ENCODE measurements at places on chromosomes 1 and 21. TPM values are rescaled to one million over a fixed set of nuclear protein-coding genes. Genes with fewer than 3 reads are reported as not detected.

The C1QC gene
- total RNA-seq, result not detected

The SLAMF9 gene
- not detected for total RNA-seq

- DNase-seq, result no peak
These were observed 17.9 kb upstream of the RGS18 start for GRCh38 chr1:192140382-192140781.

DNA sequence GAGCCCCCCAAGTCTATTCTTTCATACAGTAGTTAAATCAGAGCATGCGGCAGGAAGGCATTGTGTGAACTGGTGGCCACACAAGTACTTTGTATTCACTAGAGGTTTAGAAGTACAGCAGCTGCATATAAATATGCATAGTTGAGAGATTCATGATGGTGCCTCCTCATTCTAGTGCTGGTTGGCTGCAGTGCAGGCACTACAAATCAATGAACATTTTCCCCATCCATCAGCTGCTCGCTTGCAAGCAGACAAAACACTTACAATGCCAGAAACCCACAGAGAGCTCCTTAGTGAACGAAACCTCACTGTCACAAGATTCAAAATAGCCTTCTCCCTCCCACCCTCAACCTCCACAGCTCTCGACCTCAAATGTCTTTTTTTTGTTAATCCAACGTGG lies 726.2 kb downstream of the USP25 start:
- no peak for DNase-seq

DNA sequence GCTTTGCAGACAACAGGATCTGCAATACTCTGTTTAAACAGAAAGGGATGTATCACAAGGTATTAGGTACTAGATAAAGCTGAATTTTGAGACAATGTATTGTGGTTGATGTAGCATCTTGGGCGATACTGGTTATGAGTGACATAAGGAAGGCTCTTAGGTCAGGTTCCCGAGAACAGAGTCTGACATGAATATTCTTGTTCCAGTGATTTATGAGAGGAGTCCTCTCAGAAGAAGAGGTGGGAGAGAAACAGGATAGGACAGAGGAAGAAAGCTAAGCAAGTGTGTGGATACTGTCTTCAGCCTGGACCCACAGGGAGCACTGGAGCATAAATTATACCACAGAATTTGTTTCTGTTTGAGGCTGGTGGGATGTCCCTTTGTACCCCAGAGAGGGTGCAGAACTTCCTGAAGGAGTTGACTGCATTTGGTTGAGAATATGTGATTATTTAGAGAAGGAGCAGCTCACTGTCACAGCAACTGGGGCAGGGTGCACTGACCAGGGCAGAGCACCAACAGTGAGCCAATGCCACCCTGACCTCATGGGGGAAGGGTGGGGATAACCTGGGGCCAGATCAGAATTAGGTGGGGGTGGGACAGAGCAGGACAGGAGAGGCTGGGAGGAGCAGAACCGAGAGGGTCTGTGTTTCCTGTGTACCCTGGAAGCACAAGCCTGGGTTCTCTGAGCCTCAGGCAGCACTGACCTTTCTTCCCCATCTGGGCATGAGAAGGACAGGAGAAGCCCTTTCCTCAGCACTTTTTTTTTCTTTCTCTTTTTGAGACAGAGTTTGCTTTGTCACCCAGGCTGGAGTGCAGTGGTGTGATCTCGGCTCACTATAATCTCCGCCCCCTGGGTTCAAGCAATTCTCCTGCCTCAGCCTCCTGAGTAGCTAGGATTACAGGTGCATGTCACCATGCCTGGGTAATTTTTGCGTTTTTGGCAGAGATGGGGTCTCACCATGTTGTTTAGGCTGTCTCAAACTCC lies 36.3 kb upstream of the SLC6A9 start:
- DNase-seq, result no peak

The FAM43B gene
- total RNA-seq, result 0.37 TPM

The ADGRL2 gene
- 76.3 TPM for total RNA-seq

GRCh38 chr1:56378341-56379070 lies 200.9 kb downstream of the PLPP3 start:
- DNase-seq, result no peak

DNA sequence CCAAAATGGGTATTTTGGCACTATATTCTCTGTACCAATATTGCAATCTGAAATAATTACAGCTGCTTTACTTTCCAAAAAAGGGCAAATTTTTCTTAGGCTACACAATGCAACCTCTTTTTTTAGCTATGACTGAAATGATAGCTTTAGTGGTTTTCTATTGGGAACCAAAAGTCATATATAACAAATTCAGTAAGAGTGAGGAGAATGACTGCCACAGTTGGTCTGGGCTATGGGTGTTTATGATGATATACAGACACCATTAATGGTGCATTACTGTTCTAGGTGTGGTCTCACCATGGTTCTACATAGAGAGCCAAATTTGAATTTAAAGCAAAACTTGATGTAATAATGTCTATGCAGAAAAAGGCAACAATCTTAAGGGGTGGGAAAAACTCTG lies 72.3 kb upstream of the PTBP2 start:
- no peak for DNase-seq

GRCh38 chr21:39479164-39479813 lies 27.5 kb downstream of the SH3BGR start:
- no peak for DNase-seq

DNA sequence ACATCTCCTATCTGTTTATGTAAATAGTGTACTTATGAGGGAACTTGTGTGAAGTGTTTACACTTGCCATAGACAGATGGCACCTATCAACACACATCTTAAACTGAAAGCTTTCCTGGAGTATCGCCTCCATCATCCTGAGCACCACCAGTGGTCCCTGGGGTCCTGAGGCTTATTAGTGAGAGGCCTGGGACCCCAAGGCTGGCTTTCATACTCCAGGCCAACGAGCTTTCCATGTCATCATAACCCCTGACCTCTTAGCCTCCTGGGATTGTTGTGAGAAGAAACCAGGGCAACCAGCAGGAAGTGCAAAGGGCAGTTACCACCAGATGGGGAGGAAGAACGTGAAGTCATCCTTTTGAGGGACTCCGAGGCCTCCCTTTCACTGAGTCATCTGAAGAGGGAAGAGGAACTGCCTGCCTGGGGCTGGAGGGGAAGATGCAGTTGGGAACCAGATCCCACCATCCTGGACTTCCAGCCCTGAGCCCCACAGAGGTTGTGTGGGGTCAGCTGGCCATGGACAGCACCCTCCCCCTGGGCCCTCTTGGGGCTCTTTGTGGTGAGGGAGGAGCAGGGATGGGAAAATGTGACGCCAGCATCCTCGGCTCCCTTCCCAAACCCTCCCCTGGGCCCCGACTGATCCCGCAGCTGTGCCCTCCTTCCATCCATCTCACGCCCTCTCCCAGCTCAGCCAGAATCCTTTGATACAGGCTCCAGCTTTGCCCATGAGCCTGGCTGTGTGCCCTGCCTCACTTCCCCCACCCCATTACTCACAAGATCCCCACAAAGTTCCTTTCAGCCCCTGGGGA lies 5.8 kb downstream of the INKA2 start:
- DNase-seq, result peak; percentile 76

DNA sequence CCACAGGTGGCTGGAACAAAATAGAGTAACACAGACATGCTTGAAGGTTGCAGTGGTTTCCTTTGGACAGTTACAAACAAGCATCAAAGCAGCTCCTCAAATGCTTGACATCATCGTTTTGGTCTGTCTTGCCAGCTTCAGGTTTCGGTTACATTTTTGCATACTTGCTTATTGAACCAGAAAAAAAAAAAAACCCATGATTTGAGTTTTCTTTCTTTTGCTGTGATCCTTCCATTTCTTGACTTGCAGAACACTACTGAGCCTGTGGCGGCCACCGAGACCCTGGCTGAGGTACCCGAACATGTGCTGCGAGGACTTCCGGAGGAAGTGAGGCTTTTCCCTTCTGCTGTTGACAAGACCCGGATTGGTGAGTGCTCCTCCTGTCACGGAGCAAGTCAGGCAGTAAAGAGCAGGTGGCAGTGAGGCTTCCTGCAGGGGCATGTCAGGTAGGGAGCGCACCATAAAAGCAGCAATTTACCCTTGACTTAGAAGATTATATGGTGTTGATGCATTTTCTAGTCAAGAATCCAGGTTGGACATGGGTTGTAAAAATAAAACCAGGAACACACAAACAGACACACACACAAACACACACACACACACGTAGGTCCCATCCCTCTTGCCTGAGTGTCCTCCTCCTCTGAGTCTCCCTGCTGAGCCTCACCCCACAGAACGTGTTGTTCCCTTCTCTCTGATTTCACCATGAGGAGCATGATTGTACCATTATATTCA lies 30.9 kb downstream of the PRDM2 start:
- no peak for DNase-seq

GRCh38 chr1:180175806-180176205 lies 21.1 kb downstream of the QSOX1 start:
- DNase-seq, result no peak

The SLC37A1 gene
- total RNA-seq, result 13.2 TPM

DNA sequence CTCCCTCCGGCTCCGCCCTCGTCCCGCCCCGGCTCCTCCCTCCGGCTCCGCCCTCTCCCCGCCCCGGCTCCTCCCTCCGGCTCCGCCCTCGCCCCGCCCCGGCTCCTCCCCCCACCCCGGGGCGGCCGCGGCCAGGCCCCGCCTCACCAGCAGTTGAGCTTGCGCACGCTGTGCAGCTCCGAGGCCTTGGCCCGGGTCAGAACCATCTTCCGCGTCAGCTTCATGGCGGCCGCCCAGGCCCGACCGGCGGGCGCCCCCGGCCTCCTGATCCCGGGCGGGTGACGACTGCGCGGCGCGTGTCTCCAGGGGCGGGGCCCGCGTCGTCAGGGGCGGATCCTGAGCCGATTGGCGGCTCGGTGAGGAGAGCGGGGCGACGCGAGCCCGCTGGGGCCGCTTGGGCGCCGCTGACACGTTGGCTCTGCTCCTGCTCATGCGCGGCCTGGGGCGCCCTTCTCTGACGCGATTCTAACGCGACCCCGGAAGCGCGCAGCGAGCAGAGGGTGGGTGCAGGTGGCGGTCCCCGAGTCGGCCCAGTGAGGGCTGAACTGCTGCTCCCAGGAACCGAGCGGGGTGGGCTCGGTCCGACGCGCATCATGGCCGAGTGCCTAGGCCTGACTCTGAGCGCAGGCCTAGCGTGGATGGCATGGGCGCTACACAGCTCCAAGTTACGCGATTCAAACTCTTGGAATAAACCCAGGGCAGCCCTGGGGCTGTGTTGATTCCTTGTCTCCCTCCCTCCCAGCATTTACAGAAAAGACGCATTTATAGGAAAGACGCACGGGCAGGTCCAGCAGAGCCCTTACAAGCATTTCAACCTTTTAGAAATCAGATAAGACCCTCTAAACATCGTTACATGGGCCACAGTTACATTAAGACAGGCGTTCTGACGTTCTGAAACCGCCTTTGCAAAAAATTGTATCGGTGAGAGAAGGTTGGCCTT lies at the start of gene CFAP410:
CFAP410 (minus strand) TSS at position 420 of the 940 bp plus-strand sequence; CDS start at position 224, 196 bp downstream.
- DNase-seq, result peak; percentile 99

- no peak for DNase-seq
These were observed 22.9 kb upstream of the CLSTN1 start for GRCh38 chr1:9846611-9847171.

GRCh38 chr21:31159808-31160207 lies 121.5 kb upstream of the KRTAP19-8 start:
- no peak for DNase-seq

DNA sequence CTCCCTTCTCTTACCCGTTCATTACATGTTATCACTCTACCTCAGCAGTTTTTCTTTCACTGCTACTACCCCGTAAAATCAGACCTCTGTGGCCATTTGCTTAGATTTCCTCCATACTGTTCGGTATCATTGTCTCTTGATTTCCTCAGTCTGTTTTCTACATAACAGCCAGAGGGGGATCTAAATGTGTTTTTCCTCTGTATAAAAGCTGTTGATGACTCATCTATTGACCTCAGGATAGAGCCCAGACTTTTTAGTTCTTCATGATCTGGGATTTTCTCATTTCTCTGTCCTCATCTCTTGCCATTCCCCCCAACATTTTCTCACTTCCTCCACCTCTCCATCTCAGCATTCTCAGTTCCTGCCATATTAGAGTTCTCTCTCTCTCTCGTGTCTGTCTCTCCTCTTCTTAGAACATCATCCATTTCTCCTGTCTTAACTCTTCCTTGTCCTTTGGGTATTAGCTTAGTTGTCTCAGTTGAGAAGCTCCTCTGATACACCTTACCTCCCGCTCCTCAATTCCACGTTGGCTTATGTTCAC lies 10.5 kb downstream of the OTUD3 start:
- no peak for DNase-seq

DNA sequence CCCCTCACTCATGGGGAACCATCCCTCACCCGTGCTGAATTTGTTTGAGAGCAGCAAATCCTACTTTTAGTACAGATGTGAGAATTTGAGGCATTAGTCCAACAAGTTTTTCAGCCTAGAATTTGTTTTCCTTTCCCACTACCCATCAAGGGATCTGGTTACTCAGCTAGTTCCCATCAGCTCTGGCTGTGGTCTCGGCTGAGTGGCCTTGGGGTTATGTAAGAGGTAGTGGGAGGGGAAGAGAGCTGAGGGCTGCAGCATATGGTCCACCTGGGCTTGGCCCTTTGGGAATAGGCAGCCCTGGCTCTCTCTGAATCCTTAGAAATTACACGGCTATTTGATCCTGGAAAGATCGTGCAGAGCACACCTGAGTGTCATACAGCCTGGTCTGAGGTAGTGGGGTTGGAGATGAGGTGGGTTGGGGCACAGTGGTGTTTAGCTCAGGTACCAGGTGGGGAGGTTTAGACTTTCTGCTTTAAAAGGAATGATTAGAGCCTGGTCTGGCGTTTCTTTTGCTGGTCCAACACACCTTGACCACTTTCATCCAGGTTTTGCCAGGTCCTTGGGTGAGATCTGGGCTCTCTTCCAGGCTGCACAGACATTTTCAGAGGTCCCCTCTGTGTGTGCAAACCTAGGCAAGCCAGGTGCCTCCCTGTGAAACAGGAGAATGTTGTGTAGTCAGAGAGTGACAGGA lies 4.2 kb downstream of the GSTM4 start:
- DNase-seq, result no peak

DNA sequence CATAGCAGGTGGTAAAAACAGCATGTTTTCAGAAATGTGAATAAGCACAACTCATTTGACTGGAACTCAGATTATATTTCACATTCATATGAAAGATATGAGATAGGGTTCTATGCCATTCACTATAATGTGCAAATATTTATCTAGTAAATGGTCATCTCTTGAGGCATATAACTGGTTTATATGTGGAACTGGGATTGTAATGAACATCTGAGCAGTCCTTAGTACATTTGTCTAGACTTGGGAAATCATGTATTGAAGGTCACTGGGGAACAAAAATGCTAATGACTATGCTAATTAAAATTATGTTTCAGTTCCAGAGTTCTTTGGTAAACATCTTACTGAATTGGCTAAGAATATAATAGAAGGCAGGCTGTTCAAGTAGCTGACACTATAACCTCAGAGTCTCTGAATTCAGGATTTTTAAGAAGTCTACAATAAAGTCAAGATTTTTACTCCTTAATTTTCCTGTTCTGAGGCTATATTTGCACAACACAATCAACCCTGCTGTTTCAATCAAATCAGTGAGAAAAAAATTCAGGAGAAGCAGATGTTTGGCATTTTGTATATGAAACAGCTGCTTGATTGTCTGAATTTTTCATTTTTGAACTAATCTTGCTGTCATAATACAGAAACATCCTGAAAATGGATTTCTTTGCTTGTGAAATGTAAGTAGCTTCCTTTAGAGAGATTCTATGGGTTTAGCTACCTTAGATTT lies 244.8 kb upstream of the RGS18 start:
- DNase-seq, result no peak

The CD2 gene
- not detected for total RNA-seq

The SMIM1 gene
- total RNA-seq, result 1.3 TPM
